ENCODE measurements at places on chromosomes 11 and 22.
A peak's percentile ranks its signal among the peaks of the same experiment; 100 is the strongest.

GRCh38 chr11:27390318-27391295 is 27.6 kb upstream of the CCDC34 start:
- DNase-seq = no peak

DNA sequence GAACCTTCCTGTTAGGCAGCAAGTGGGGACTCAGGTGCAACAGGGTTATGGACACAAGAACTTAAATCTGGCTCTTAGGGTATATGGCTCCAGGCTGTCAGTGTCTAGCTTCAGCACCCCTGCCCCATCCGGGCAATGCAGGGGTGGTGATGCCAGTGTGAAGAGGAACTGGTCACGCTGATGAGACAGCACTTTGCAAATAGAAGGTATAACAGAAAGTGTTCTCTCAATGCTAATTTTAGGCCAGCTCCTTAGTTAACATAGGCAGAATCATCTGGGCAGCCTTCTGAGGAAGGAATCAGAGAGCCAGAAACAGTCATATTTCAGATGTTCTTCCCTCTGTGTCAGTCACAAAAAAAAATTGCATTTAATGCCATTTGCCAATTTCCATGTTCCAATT is 41.2 kb downstream of the SYT9 start:
- DNase-seq = no peak

DNA sequence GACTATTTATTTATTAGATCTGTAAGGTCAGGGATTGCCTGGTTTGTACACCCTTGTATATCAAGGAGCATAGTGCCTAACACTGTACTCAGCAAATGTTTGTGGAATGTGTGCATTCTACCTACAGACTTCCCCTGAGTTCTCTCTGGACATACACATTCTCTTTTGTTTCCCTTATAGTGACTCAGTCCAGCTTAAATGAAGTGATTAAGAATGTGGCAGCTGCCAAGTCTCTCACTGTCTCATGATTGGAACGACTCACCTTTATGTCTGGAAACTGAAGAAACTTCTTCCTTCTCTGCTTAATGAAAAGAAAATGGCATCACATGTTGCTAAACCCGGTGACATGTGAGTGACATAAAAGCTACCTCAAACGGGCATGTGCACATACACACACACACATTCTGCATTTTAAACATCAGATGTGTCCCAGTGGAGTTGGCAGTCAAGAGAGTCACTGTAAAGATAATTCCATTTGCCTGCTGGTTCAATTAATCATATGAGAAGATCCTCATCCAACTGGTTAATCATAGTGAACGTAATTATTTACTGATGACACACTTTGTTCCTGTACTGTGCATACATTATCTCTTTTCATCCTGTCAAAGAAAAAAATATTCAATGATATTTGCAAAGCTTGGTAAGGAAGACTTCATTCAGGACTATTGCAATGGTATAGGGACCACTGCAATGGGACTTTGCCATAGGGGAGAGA is 42.8 kb downstream of the GLYAT start:
- DNase-seq = no peak

- DNase-seq = no peak
These were observed 69.4 kb upstream of the AMPD3 start for GRCh38 chr11:10385696-10386095.

DNA sequence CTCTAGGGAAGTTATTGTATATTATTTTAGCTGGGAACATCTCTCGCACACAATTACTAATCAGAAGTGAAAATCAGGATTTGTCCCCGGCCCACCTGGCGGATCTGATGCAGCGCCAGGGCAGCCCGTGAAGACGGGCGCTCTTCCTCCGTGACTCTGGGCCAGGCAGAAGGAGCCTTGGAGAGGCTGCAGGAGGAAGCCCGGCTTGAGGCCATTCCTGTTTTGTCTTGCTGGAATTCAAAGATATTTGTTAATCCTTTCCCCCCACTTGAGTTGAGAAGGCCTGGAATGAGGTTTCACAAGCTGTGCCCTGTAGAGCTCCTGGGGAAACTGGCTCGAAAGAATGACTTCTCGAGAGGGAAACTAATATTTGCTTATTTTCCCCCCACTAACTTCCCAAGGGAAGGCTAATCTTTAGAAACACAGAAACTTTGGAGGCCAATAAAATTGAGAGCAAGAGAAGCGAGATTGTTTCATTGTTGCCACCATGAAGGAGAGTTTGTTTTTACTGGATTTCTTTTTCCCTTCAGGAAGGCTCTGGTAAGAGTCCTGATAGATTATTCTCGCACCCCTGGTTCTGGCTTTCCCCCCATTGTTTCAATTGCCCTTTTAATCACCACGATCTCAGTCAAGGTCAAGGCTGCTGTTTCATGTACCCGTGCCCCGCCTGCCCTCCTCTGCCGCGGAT is 92.8 kb upstream of the SEPTIN5 start:
- no peak for DNase-seq

DNA sequence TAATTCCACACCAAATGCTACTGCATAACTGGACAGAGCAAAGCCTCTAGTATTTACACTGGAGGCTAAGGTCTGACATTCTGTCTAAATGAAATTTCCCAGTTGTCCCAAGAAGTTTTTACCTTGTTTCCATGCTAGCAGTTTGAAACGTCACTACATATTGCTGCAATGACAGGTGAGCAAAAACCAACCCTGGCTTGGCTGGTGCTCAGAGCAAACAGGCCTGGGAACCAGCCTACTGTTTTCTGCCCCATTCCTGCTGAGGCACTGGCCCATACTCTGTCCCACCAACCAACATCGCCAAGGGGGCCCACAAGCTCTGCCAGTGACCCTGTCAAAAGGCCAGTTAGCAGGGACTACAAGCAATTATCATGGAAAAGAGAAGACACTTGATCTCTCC is 131.1 kb downstream of the MPPED2 start:
- DNase-seq = no peak

GRCh38 chr11:122037911-122038310 is 78.1 kb downstream of the BLID start:
- no peak for DNase-seq

DNA sequence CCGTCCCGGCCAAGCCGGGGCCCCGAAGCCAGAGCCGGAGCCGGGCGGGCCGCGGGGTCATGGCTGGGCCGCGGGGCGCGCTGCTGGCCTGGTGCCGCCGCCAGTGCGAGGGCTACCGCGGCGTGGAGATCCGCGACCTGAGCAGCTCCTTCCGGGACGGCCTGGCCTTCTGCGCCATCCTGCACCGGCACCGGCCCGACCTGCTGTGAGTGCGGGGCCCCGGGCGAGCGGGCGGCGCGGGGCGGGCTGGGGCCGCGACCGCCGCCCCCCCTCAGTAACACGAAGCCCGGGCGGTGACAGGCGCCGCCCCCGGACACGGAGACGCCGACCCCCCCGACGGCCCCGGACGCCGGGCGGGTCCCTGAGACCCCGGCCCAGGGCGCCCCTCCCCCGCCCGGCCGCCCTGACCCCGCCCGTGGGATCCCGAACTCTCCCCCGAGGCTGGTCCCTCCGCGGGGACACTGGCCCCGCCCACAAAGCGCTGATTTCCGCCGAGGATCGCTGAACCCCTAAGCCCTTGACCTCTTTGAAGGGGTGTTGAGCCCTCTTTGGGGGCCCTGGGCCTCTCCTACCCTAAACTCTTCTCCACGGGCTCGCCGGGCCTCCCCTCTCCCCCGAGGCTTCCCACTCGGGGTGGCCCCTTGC is 389 bp downstream of the MICALL1 start:
- peak; percentile 35 for DNase-seq

DNA sequence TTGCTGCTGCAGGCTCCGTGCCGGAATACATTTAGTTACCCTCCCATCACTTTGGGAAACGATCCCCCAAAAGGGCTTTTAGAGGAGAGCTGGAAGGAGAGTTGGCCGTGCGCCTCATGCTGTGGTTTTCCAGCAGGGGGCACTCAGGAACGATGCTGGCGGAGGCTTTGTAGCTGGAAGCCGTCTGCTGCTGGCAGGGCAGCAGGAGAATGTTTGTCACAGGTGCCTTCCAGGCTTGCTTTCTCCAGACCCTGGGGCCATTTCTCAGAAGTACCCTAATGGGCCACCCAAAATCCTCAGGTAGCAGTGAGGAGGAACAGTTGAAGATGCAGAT is 30.0 kb upstream of the CABP7 start:
- peak; percentile 47 for DNase-seq

DNA sequence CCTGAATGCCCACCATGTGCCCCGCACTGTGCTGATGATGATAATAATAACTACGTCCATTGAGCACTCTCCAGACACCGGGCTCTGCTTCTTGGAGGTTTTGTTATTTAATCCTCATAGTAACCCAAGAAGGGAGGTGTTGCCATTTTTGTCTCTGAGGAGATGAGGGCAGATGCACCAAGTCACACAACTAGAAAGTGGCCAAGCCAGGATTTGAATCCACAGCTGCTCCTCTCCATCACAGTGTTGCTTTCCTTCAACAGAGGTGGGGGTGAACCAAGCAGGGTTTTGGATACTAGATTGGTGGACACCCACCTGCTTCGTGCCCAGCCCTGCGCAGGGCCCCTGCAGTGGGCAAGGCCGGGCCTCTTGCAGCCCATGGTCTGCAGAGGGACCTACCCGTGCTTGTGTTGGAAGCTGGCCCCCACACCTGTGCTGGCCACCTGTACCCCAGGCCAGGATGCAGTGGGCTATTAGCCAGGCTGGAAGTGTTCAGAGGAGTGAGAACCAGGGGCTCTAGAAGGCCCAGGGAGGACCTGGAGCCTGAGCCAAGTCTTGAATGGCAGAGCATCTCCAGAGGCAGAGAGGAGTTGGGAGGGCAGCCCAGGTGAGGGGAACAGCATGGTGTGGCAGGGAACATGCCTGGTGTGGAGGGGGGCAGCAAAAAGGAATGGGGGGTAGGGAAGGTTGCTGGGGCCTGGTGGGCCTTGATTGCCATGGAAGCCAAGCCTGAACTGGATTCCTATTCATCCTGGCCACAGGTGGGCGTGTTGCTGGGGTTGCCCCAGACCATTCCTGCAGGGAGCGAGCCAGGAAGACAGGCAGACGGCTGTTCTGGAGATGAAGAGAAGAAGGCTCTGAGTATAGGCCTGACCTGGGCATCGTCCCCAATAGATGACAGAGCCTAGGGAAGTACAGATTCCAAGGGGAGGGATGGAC is 2.7 kb upstream of the DPP3 start:
- DNase-seq = no peak

DNA sequence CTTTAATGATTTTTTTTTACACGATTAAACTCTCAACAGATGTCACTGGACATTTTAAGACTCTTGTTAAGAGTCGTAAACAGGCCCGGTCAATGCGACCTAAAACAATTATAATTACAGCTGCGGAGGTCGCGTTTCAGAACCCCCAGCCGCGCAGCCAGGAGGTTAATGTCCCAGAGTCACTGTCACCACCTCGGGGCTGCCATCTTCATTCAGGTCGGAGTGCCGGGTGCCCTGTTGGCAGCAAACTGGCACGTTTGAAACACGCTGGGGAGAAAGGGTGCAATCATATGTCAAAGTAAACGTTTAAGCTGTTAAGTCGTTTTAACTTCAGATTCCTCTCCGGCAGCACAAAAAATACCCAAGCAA is 711 bp upstream of the PHF21B start:
- DNase-seq = no peak

GRCh38 chr11:113256431-113257202 is 57.8 kb upstream of the TTC12 start:
- DNase-seq = no peak

DNA sequence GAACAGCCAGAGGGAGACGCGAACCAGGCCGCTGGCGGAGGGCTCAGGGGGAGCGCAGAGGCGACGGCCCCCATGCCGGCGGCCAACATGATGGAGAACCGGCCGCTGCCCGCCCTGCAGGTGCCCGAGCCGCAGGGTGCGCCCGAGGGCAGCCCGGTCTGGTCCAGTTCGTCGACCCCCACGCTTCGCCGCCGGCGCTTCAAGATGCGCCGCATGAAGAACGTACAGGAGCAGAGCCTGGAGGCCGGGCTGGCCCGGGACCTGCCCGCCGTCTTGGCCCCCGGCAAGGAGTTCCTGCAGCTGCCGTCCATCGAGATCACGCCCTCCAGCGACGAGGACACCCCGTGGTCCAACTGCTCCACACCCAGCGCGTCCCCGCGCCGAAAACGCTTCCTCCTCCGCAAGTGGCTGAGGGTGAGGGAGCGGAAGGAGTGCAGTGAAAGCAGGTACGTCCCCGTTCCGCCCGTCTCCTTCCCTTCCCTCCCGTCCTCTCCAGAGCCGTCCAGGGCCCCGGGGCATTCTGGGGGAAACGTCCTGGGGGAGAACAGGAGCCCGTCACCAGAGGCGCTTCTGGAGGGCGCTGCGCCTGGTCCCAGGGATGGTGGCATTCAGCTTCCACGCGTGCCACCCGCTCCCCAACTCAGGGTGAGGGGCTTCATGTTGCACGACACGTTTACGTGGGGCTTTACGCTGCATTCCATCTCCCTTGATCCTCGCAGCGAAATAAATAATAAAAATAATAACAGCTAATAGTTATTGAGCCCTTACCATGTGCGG is 840 bp downstream of the GRAMD1B start:
- peak; percentile 53 for DNase-seq

GRCh38 chr11:17376493-17376892 is 12.0 kb downstream of the KCNJ11 start:
- DNase-seq = no peak

GRCh38 chr11:117794772-117795629 is 2.0 kb downstream of the DSCAML1 start:
- no peak for DNase-seq

- no peak for DNase-seq
These were observed 54.3 kb downstream of the SPATA19 start for GRCh38 chr11:133790995-133791394.

DNA sequence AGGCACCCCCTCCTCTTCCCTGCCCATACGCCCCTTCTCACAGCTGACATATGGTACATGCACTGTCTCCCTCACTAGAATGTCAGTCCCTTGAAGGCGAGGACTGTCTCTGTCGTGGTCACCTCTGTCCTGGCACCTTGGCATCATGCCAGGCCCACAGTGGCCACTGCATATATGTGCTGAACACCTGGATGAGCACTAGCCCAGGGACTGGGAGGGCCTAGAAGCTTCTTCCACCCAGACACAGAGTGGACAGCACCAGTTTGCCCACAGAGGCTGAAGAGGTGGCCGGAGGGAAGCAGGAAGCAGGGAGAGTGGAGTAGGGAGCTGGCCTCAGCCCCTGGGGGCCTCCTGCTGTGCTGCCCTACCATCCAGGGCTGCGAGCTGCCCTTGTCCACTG is 28.6 kb downstream of the VPS37C start:
- DNase-seq = no peak

- DNase-seq = no peak
These were observed 13.5 kb downstream of the DCPS start for GRCh38 chr11:126317432-126317755.

- peak; percentile 3 for DNase-seq
These were observed 936 bp downstream of the CECR2 start for GRCh38 chr22:17370026-17370765.

GRCh38 chr11:70169127-70169526 is 34.0 kb upstream of the FADD start:
- DNase-seq = no peak
